ENCODE measurements at places on chromosomes 12 and 14. TPM values are rescaled to one million over a fixed set of nuclear protein-coding genes. Genes with fewer than 3 reads are reported as not detected.

DNA sequence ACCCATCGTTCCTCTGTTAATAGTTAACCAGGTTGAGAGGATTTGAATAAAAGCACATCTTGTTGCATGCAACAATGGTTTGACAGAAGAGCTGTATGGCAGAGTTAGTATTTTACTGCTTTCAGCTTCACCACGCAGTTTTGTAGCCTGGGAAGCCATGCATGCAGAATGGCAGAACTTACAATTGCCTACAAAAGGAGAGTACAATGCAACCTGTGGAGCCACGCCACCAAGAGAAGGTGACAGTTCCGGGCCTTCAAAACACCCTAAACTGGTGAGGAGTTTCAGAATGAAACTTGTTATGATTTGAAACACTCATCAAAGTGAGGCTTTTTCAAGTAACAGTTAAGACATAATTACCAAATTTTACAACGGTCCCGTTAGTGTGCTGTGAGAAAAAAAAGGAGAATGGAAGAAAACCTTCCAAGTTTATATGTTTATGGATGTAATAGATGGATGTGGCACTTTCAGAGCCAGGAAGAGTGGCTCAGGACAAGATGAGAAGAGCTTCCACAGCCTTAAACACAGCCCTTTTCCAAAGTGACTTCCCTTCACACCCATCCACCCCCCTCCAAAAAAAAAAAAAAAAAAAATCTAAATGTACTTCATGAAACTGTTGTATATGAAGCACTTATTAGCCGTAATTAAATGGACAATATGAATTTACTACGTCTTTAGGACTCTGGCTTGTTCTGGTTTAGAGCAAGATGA, 158.7 kb downstream of the EGLN3 start:
- H3K4me1 ChIP-seq, result no peaks in the 10 kb centered on the region
- H3K27ac ChIP-seq, result no peak overlapping the region
- no peaks in the 10 kb centered on the region for H3K36me3 ChIP-seq
- H3K27me3 ChIP-seq, result 0 out of 3 replicates have a peak, but pooled peaks cover 2% of the 10 kb centered on the region
- no peak for DNase-seq

The NTN4 gene
- 0.13 TPM for total RNA-seq

GRCh38 chr12:99332936-99333591, 314.5 kb upstream of the GARIN6 start:
- H3K27ac ChIP-seq, result no peak overlapping the region
- no peaks in the 10 kb centered on the region for H3K27me3 ChIP-seq
- DNase-seq, result no peak
- no peaks in the 10 kb centered on the region for H3K4me1 ChIP-seq
- H3K36me3 ChIP-seq, result no peaks in the 10 kb centered on the region
- no peak overlapping the region for H3K4me3 ChIP-seq

- H3K27ac ChIP-seq, result no peak overlapping the region
- H3K27me3 ChIP-seq, result no peaks in the 10 kb centered on the region
- DNase-seq, result no peak
- H3K4me1 ChIP-seq, result no peaks in the 10 kb centered on the region
- H3K36me3 ChIP-seq, result peaks cover 76% of the 10 kb centered on the region
These were observed 29.9 kb downstream of the G2E3 start for GRCh38 chr14:30588873-30589272.

DNA sequence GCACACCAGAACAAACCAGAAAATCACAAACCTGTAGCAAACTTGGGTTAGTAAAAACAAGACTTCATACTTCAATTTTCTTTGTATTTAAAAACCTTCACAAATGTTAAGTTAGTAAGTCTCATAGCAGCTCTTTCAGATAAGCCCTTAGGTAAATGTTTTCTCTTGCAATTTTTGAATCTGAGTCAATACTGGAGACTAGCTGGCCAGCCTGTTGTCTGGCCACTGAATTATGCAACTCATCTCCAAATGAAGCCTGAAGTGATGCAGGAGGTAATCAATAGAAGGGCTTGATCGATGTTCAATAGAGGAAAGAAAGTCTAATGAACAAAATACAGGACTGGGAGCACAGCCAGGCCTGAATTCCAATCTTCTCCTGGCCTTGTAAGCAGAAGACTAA, 465.2 kb downstream of the LRIG3 start:
- H3K27me3 ChIP-seq, result no peaks in the 10 kb centered on the region
- no peak overlapping the region for H3K4me3 ChIP-seq
- H3K27ac ChIP-seq, result no peak overlapping the region
- no peaks in the 10 kb centered on the region for H3K4me1 ChIP-seq

GRCh38 chr12:105935106-105935505, 203.6 kb downstream of the NUAK1 start:
- no peak for DNase-seq
- H3K27me3 ChIP-seq, result no peaks in the 10 kb centered on the region

GRCh38 chr14:37778135-37778943, 182.9 kb downstream of the TTC6 start:
- H3K27ac ChIP-seq, result no peak overlapping the region
- no peak for DNase-seq
- H3K36me3 ChIP-seq, result no peaks in the 10 kb centered on the region
- no peaks in the 10 kb centered on the region for H3K4me1 ChIP-seq
- no peaks in the 10 kb centered on the region for H3K27me3 ChIP-seq

GRCh38 chr12:32821293-32821692, 65.6 kb upstream of the YARS2 start:
- H3K36me3 ChIP-seq, result no peaks in the 10 kb centered on the region
- no peak for DNase-seq
- no peaks in the 10 kb centered on the region for H3K27me3 ChIP-seq
- H3K4me1 ChIP-seq, result no peaks in the 10 kb centered on the region
- H3K27ac ChIP-seq, result no peak overlapping the region
- no peak overlapping the region for H3K4me3 ChIP-seq

DNA sequence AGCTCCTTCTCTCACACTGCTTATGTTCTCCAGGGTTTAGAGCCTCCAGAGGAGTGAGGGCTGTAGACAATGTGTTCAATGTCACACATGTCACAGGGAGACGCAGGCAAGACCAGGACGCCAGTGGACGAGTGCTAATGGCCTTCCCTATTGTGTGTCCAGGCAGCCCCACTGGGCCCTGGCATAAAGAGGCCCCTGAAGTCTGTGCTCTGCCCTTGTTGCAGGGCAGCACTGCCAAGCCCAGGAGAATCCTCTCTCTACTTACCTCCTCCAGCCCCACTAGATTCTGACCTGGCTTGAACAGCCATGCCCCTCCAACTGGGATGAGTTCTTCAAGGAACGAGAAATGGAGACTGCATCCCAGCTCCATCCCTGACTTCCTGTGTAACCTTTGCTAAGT, 24.8 kb upstream of the TMEM106C start:
- no peak overlapping the region for H3K27ac ChIP-seq
- peaks cover 66% of the 10 kb centered on the region for H3K27me3 ChIP-seq
- H3K4me1 ChIP-seq, result peaks cover 22% of the 10 kb centered on the region
- DNase-seq, result no peak
- H3K4me3 ChIP-seq, result no peak overlapping the region

DNA sequence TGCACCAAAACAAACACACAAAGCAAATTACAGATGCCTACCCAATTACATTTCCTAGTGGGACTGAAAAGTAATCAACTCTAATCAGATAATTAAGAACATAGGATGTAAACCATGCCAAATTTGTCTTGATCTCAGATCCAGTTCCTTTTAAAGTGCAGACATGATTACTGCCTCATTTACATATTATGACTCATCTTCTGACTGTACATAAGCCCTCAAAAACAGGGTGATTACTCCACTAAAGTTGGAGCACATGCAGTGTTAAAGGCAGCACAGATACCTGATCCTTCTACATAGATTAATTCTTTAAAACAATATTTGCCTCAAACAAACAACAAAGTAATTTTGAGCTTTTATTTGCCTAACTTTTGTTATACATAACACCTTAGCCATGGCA, 337.2 kb downstream of the RPS29 start:
- H3K4me1 ChIP-seq, result no peaks in the 10 kb centered on the region
- no peaks in the 10 kb centered on the region for H3K27me3 ChIP-seq
- no peak for DNase-seq
